M059J (cell line): ENCODE measurements at places on chromosomes 5 and 9. TPM values are rescaled to one million over a fixed set of nuclear protein-coding genes. Genes with fewer than 3 reads are reported as not detected.

The EGFL7 gene
- total RNA-seq = 18.0 and 20.9 TPM in 2 replicates

The OMD gene
- not detected in 2 replicates for total RNA-seq

The RNF38 gene
- total RNA-seq = 16.2 and 27.3 TPM in 2 replicates

The WHRN gene
- 1.8 and 3.5 TPM in 2 replicates for total RNA-seq

The CDH9 gene
- total RNA-seq = not detected in 2 replicates

The DAP gene
- 77.3 and 164 TPM in 2 replicates for total RNA-seq

The EDIL3 gene
- total RNA-seq = 73.0 and 109 TPM in 2 replicates

The SCGB3A2 gene
- not detected in 2 replicates for total RNA-seq

The SMIM33 gene
- not detected in 2 replicates for total RNA-seq

The SH3TC2 gene
- total RNA-seq = 2.4 and 7.2 TPM in 2 replicates

The ACTBL2 gene
- total RNA-seq = 9.3 and 12.9 TPM in 2 replicates

The GFI1B gene
- 0.30 TPM in 1 of 2 replicates, not detected in the other for total RNA-seq

The CD72 gene
- 0.05 and 4.1 TPM in 2 replicates for total RNA-seq

The ARID3C gene
- total RNA-seq = not detected in 2 replicates

The NPR2 gene
- total RNA-seq = 4.4 and 7.6 TPM in 2 replicates

The DMRTA1 gene
- total RNA-seq = 2.4 and 3.1 TPM in 2 replicates

The CER1 gene
- not detected in 2 replicates for total RNA-seq

The GABBR2 gene
- total RNA-seq = not detected in 2 replicates

The F12 gene
- 1.7 and 2.4 TPM in 2 replicates for total RNA-seq
